Esophagus mucosa (tissue), 1 donor: ENCODE measurements at places on chromosomes 5 and 9.

GRCh38 chr5:17413691-17414090 is 84.3 kb upstream of the TAF11L2 start:
- no peak for ATAC-seq

- ATAC-seq = no peak
These were observed 4.8 kb upstream of the PLGRKT start for GRCh38 chr9:5442400-5443011.

- peak; percentile 20 for ATAC-seq
These were observed 26.3 kb downstream of the SPZ1 start for GRCh38 chr5:80346055-80346454.

DNA sequence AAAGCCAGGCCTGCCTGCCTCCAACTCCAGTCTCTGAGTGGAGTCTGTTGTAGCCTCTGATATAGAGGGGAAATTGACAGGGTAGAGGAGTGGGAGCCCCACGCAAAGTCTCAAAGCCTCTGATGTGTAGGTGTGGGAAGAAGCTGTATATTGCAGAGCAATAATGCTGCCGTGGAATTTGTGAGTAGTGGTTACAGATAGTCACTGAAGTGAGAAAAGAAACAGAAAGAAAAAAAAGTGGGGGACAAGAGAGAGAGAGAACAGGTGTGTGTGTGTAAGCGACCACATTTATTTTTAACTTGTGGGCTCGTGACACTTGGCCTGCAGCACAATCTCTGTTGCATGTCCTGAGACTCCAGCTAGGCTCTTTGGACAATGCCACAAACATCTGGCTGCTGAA is 227.8 kb downstream of the NSG2 start:
- no peak for ATAC-seq

- peak; percentile 62 for ATAC-seq
These were observed 296.9 kb downstream of the TLE4 start for GRCh38 chr9:79868567-79869189.

- ATAC-seq = no peak
These were observed 78.4 kb upstream of the IL7R start for GRCh38 chr5:35778259-35778769.

DNA sequence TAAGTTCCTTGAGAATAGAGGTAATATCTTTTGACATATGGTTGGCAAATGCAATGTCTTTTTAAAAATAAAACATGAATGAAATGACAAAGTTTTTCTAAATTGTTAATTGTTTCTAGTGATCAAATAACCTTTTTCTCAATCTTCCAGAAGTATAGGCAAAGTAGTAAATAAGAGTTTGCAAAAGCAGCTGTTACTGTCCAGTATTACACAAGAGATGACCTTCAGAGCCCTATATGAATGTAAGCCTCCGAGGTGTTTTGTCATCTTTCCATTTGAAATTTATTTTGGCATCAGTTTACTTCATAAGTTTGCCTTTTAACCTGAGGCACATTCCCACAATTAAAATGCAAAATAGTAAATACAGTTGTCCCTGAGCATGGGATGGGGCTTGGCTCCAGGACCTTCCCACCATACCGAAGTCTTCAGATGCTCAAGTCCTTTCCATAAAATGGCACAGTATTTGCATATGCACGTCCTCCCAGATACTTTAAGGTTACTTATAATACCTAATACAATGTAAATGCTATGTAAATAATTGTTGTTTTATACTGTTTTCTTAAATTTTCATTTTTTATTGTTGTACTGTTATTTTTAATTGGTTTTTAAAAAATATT is 65.6 kb downstream of the MEGF9 start:
- no peak for ATAC-seq

- ATAC-seq = no peak
These were observed 711.2 kb downstream of the PTPRD start for GRCh38 chr9:9901624-9902023.
